Esophagus squamous epithelium (tissue), 5 donors: ENCODE measurements at places on chromosomes 3 and 15.

DNA sequence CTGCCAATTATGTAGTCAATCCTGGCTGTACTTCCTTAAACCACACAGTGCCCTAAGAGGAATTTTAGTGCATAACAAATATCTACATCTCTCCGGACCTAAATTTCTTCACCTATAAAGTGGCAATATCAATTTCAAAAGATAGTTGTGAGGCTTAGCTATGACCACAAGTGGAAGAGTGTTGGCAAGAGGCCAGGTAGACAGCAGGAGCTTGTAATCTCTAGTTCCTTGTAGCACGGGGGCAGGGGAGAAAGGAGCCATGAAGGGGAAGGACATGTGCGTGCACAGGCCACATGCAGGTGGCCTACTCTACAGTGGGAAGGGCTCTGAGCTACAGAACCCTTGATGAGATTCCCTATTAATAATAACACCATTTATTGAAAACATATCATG, 269.7 kb downstream of the ABHD5 start:
- DNase-seq: no peak

DNA sequence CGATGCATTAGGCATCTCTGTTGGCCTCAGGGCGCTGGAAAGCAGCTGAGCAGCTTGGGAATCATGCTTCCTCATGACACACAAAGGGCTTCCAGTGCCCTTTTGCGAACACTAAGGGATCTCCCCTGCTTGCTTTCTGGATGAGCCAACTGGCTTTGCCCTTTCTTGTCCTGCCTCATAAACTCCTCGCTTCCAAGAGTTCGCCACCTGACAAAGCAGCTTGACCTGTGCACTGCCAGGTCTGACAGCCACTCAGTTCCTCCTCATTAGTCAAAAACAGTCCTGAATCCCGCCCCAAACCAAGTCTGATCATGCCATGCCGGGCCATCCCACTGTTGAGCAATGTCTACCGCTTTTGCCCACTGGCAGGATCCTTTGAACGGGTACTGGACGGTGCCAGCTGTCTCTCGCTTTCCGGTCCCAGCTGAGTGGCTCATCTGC, 265.4 kb upstream of the LYSMD4 start:
- no peak for DNase-seq

DNA sequence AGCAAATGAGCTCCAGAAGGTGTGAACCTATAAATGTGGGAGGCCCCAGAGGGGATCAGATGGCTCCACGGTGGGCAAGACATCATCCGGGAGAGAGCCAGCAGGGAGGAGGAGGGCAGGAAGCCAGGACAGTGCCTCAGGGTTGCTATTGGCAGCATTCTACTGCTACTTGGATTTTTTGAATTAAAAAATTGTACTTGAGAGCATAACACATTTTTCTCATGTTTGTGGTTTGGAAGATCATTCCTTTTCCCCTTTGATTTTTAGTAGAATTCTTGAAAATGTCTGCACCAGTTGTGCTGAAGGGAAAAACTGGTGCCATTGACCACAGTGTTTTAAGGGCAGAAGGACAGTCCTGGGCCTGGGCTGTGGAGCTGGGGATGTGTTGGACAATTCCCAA, 59.2 kb downstream of the LYZL4 start:
- DNase-seq: no peak

- DNase-seq: no peak
These were observed 113.3 kb downstream of the SMAD6 start for GRCh38 chr15:66815318-66815717.

DNA sequence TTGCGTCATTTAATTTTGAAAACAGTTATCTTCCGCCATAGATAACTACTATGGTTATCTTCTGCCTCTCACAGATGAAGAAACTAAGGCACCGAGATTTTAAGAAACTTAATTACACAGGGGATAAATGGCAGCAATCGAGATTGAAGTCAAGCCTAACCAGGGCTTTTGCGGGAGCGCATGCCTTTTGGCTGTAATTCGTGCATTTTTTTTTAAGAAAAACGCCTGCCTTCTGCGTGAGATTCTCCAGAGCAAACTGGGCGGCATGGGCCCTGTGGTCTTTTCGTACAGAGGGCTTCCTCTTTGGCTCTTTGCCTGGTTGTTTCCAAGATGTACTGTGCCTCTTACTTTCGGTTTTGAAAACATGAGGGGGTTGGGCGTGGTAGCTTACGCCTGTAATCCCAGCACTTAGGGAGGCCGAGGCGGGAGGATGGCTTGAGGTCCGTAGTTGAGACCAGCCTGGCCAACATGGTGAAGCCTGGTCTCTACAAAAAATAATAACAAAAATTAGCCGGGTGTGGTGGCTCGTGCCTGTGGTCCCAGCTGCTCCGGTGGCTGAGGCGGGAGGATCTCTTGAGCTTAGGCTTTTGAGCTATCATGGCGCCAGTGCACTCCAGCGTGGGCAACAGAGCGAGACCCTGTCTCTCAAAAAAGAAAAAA, 1.2 kb downstream of the B2M start:
- no peak for DNase-seq

- DNase-seq: no peak
These were observed 36.0 kb upstream of the AADAC start for GRCh38 chr3:151777880-151778279.

GRCh38 chr15:70526221-70526973, 237.0 kb downstream of the UACA start:
- DNase-seq: no peak

- DNase-seq: no peak
These were observed 289.0 kb downstream of the SLC9A9 start for GRCh38 chr3:143559296-143559695.

DNA sequence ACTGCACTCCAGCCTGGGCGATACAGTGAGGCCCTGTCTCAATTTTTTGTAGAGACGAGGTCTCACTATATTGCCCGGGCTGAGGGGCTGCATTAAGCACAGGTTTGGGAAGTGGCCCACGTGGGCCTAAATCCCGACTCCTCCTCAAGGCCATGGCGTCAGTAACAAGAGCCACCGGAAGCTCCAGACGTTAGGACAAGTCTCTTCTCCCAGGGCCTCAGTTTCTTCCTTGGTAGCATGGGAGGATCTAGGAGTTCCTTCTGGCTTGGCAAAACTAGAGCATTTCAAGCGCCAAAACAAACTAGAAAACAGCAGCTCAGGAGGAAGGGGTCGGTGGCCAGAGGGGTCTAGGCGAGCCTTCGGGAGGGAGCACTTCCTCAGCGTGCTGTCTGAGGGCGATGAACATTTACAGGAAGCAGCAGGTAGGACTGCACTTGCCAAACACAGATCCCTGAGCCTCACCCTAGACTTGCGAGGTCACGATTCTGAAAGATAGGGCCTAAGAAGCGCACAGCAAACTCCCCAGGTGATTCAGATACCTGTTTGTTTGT, 536 bp downstream of the SNAPC5 start:
- DNase-seq: no peak

DNA sequence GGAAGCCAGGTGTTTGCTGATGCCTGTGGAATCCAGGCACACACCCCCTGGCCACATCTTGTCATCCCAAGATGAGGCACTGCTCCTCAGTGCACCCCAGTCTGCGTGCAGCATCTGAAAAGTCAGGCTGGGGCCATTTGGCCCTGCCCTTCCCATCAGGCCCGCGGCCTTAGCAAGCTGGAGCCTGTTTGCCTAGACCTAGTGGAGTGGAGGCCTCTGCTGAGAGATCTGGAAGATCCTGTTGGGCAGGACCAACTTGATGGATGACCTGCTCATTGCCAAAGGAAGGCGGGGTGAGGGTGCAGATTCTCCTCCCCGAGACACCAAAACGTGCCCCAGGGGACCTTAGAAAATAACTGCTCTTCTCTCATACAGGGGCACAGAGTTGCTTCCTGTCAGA, 220.2 kb downstream of the SHQ1 start:
- no peak for DNase-seq

GRCh38 chr15:47932261-47932660, 188.5 kb upstream of the SLC24A5 start:
- no peak for DNase-seq

DNA sequence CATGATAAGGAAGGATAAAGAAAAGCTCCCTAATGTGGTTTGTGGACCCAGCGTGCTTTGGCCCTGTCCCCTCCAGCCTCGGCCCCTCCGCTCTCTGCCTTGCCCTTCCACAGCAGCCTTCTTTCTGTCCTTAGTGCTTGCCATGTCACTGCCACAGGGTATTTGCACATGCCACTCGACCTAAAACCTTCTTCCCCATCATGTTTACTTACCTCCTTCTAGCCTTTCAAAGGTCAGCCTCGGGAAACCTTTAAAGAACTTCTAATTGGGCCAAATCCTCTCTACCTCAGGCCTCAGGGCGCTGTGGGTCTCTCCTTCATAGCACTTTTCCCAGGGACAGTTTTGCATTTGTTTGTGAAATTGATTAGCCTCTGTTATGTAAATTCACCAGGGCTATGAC, 73.0 kb downstream of the SCN11A start:
- no peak for DNase-seq

GRCh38 chr3:128560768-128561167, 67.8 kb upstream of the GATA2 start:
- no peak for DNase-seq

DNA sequence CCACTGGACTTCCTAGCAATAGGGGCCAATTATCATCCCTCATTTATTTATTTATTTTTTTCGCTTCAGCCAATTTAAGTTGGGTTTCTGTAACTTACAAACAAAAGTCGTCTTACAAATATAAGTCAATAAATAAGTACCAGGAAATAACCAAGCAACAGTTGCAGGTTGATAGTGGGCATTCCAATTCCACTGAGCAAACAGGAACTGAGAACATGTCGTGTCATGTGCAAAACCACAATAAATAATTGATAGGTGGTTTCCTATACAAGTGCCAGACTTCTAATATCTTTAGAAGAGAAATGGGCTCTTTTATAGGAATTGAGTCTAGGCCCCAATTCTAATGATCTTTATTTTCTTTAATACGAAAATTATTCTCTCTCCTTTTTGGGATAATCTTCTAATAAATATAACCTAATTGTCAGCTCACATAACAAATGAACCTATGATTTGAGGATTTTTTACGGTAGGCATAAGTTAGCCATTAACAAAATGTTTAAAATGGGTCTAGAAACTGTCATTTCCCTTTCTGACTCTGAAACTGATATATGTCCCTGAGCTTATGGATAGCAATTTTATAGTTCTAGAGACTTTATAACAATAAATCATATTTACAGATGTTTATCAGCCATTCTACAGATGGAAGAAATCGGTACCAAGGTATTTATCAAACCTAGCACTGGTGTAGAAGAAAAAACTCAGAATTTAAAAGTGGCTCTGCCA, 571.8 kb downstream of the FOXP1 start:
- no peak for DNase-seq

DNA sequence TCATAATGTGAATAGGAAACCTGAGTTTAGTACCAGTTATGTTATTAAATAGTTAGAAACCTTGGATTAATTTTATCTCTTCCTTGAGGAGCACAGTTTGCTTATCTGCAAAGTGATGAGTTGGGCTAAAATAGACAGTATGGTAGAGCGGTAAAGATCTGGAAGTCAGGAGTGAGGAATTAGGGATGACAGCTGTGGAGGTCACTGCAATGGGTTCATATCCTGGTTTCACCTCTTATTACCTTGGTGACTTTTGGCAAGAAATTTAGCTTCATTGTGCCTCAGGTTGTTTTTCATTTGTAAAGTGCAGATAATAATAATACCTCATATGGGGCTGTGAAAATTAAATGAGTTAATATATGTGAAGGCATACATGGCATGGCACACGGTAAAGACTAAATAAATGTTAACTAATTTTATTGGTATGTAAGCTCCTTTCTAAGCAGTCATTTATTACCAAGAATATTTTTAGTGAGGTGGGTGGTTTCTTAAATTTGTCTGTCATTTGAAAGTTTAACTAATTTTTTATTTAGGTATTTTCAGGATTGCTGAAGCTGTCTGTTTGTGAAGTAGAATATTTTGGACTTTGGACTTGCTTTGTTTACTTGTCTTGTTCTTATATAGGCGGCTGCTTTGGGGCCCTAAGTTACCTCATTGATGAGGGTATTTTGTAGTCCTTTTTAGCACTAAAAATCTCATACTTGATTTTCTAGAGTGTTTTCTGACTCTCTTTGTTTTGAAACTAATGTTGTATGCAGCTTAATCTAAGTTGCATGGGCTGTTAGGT, 41.8 kb downstream of the SLMAP start:
- DNase-seq: no peak

DNA sequence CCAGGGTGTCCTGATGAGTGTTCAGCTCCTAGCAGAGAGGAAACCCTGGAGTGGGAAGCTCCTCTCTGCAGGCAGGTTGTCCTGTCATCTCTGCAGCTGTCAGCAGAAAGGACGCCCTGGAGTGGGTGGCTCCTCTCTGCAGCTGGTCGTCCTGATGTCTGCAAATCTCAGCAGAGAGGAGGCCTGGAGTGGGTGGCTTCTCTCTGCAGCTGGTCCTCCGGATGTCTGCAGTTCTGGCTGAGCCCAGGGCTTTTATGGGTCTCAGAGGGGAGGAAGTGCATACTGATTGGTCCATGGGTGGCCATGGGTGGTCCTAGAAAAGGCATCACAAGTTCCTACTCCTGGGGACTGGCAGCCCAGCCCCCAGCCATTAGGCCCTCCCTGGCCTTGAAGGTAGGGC, 102.6 kb upstream of the BNIP2 start:
- no peak for DNase-seq

GRCh38 chr3:135532021-135532420, 433.5 kb upstream of the PPP2R3A start:
- DNase-seq: no peak

- DNase-seq: no peak
These were observed 188.9 kb downstream of the MEIS2 start for GRCh38 chr15:36911322-36911944.

GRCh38 chr15:88299497-88299896, 43.0 kb upstream of the NTRK3 start:
- DNase-seq: no peak

GRCh38 chr3:196662711-196663571, 23.4 kb downstream of the NRROS start:
- no peak for DNase-seq

GRCh38 chr3:186012137-186012536, 74.3 kb upstream of the TRA2B start:
- DNase-seq: no peak

DNA sequence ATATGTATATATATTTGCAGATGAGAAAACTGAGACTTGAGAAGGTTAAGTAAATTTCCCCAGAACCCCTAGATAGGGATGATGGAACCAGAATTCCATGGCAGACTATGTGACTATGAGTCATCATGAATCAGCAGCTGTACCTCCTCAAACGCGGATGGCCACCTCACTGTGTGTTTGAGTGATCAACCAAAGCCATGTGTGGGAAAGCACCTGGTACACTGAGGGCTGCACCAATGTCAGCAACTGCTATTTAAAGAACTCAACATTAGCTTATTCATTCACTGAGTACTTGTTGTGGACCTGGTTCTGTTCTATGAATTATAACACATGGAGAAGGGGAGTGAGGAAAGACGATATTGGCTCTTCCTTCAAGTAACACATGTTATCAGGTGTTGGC, 377.0 kb downstream of the GAP43 start:
- DNase-seq: no peak

- no peak for DNase-seq
These were observed 1.2 kb upstream of the PLIN1 start for GRCh38 chr15:89680282-89680873.
